Caudate nucleus (tissue), 63 donors: ENCODE measurements at places on chromosomes 1 and 21.

GRCh38 chr1:206841609-206842323 is 23.7 kb upstream of the IL20 start:
- DNase-seq: no peak

- DNase-seq: no peak
Measured at GRCh38 chr1:222889440-222889839, 74.6 kb downstream of the DISP1 start.

DNA sequence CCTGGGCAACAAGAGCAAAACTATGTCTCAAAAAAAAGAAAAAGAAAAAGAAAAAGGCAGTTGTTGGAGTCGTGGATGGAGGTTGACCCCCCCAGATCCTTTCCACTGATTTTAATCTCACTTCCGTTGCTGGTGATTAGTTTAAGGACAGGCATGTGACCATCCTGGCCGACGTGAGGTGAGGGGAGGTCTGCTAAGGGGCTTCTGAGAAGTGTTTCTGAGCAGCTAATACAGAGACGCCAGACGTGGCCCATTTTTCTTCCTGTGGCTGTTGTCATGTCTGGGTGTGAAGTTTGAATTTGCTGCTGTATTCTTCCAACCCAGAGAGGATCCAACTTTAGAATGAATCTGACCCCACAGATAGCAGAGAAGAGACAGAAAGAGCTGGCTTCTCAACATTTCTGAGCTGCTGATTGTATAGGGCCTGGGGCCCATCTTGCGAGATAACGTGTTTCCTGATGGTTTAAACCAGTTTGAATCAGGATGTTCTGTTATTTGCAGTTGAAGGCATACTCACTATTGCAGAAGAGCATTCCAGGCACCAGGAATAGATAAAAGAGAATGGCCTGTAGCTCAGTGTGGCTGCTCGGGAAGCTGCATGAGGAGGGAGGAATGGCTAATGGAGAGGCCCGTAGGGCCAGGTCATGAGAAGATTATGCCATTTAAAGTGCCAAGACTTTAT is 22.8 kb upstream of the SSBP3 start:
- DNase-seq: no peak

DNA sequence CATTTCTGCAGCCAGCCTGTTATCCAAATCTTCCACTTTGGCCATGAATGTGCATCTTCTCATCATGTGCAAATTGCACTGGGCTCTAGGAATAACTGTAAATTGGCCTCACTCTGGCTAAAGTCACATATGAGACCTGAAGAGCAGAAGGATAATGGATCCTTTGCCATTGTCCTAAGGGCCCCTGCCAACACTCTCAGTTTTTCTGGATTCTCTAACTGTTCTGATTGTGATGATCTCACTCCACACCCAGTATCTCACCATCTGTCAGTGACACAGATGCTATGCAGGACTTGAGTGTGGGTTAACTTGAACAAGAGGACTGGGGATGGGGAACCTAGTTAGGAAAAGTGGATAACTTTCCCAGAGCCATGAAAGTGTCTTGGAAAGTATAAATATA is 8.5 kb upstream of the FYB2 start:
- no peak for DNase-seq

DNA sequence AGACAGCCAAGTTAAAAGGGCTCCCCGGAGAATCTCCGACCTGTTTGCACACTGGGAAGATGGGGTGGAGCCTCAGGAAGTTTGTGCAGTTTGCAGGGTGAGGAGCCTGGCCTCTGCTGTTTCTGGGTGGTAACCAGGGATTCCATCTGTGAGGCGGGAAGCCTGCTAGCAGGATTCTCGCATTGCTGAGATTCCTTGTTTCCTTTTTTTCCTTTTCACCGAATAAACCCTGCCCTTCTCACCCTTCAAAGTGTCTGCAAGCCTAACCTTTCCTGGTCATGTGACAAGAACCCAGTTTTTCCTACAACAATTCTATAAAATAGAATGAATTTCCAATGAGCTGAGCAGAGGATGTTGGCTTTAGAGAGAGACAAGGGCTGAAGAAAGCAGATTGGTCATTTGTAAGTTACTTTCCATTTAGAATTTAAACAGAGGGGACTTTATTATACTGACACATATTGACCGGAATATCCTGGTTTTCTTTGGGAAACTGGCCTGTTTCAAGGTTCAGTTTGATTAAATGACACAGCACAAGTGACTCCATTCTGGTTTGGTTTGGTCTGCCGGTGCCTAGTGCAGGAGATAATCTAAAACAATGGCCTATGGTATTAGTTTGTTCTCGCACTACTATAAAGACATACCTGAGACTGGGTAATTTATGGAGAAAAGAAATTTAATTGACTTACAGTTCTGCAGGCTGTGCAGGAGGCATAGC is 48.7 kb upstream of the DNAH14 start:
- DNase-seq: no peak

DNA sequence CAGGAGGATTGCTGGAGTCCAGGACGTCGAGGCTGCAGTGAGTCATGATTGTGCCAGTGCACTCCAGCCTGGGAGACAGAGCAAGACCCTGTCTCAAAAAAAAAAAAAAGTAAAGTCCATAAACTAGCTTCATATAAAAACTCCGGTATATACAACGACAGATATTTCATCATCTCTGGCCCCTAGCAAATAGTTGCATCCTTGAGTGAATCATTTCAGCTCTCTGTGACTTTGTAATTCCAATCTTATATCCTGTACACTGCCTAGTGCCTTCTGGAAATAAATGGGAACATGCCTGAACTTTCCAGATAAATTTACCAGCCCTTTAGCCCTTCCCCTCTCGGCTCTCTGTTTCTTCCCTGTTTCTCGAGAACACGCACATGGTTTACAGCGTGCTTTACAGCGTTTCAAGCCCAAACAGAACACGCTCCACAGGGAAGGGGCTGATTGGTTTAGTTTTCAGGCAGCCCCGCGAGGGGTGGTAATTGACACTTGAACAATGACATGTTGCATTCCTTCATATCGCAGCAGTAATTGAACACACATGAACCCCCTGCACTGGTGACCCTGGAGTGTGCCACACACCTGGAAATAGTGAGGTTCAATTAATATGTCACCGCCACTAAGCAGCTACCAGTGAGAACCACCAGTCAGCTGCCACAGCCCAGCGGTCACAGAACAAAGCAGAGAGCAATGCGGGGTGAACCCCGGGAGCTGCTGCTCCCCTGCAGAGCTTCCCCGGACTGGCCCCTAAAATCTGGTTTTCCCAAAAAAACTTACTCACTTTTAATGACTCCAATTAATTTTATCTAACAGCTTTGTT is 35.7 kb upstream of the SIM2 start:
- DNase-seq: no peak

- no peak for DNase-seq
Measured at GRCh38 chr1:228097333-228098081, 5.6 kb downstream of the C1orf35 start.
